Foreskin keratinocyte (primary cell): ENCODE measurements at places on chromosomes 12 and 14. TPM values are rescaled to one million over a fixed set of nuclear protein-coding genes. Genes with fewer than 3 reads are reported as not detected.

ARHGAP9 gene
- polyA plus RNA-seq, result 0.07 TPM in 1 of 2 replicates, not detected in the other

ANKRD9 gene
- 9.3 and 9.5 TPM in 2 replicates for polyA plus RNA-seq

EGLN3 gene
- 0.31 and 0.32 TPM in 2 replicates for polyA plus RNA-seq

BMP4 gene
- 9.7 and 13.4 TPM in 2 replicates for polyA plus RNA-seq

GRCh38 chr14:36022765-36023410, 153.6 kb downstream of the PTCSC3 start:
- DNase-seq, result no peak

- DNase-seq, result no peak
Measured at GRCh38 chr12:68445824-68446223, 113.7 kb upstream of the MDM1 start.

DNA sequence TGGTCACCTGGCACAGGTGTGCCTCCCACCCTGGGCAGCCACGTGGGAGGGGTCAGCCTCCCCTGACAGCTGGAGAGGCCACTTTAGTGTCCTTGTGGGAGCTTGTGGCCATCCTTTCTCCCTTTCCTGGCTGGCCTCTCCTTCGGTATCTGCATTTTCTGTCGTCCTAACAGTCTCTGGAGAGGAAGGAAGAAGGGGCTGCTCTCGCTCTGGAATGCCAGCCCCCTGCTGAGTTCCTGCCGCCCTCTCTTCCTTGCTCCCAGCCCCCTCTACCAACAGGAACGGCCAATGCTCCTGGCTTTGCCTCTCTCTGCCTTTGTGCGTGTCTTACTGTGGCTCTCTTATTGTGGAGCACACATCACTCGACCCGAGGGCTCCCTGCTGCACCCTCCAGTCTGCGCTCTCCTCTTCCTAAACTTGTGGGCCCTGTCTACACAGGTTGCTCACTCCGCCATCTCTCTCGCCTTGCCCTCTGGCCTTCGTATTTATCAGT, 70.8 kb downstream of the FBXL14 start:
- DNase-seq, result no peak

DNA sequence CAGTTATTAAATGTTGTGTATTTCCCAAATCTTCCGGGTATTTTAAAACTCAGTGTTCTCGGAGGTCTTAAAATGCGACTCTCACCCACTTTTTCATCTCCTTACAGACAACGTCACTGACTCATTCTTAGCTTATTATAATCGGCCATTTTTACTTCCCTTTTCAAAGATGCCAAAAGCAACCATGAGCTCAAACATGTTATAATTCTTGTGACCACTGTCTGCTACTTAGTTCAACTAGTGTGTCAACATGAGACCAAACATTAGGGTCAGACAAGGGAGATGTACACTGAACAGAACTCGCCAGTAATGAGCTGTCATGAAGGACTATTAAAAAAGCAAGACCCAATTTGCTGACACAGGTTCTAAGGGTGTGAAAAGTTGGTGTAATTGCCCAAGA, 4.2 kb upstream of the GRIP1 start:
- no peak for DNase-seq

GRCh38 chr14:76597387-76597786, 163.9 kb upstream of the VASH1 start:
- DNase-seq, result no peak

DNA sequence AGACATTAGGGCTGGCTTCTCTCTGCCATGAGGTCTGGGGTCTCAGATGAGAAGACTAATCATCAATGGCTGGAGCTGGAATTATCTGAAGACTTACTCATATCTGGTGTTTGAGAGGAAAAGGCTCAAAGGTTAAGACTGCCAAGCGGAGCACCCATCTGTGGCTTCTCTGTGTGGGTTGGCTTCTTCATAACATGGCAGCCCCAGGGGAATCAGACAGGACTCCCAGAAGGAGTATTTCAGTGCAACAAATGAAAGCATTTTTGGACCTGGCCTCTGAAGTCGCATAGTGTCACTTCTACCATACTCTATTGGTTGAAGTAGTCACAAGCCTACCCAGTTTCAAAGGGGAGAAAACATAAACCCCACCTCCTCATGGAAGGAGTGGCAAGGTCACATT, 171.8 kb upstream of the KRR1 start:
- DNase-seq, result no peak

- DNase-seq, result no peak
Measured at GRCh38 chr12:75611041-75611440, 99.6 kb upstream of the KRR1 start.

- no peak for DNase-seq
Measured at GRCh38 chr14:30849354-30849753, 25.0 kb upstream of the COCH start.

- DNase-seq, result no peak
Measured at GRCh38 chr12:125181107-125181506, 115.9 kb downstream of the AACS start.

- peak; percentile 66 for DNase-seq
Measured at GRCh38 chr12:29782285-29782870, 1.4 kb downstream of the TMTC1 start.

GRCh38 chr14:29442696-29443095, 485.0 kb downstream of the PRKD1 start:
- DNase-seq, result peak; percentile 35

- no peak for DNase-seq
Measured at GRCh38 chr12:53063708-53064612, 14.1 kb downstream of the TNS2 start.

DNA sequence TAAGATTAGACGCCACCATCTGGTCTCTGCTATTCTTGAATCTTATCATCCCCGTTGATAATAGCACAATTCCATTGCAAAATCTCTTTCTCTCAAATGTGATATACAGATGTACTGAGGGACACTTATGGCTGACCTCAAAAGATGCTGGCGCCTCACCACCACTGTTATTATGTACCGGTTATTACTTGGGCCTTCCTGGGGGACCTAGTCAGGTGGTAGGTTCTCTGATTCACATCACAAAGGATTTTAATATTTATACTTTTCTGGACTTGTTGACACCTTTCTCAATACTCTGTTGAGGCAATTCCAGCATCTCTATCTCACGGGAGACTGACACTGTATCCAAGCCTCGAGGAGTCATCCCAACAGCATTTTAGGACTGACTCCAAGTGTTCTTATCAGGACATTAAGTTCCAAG, 21.3 kb upstream of the FAM234B start:
- DNase-seq, result no peak
